HFFc6 (cell line): ENCODE measurements at places on chromosomes 11 and 22. TPM values are rescaled to one million over a fixed set of nuclear protein-coding genes. Genes with fewer than 3 reads are reported as not detected.

- DNase-seq = peak; percentile 3
Measured at GRCh38 chr11:83778596-83778995, 492.4 kb upstream of the CCDC90B start.

- DNase-seq = no peak
Measured at GRCh38 chr11:131649856-131650255, 279.4 kb downstream of the NTM start.

DNA sequence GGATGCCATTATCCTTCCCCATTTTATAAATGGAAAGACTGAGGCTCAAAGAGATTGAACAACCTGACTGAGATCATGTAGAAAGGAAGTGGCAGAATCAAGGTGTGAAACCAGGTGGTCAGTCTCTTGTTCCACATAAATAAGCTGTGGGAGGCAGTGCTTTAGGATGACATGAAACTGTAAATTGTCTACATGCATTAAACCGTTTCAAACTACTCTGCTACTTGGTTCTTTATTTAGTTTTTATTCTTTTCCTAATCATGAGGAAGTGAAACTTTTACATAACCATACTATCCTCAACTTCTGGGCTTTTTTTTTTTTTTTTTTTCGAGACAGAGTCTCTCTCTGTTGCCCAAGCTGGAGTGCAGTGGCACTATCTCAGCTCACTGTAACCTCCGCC, 34.9 kb downstream of the CADM1 start:
- DNase-seq = no peak

- peak; percentile 62 for DNase-seq
Measured at GRCh38 chr11:61891331-61892084, at the start of gene FADS3. Gene FADS3, minus strand, starts transcription at chr11:61891545. Its CDS starts 164 bp downstream, at chr11:61891381.

DNA sequence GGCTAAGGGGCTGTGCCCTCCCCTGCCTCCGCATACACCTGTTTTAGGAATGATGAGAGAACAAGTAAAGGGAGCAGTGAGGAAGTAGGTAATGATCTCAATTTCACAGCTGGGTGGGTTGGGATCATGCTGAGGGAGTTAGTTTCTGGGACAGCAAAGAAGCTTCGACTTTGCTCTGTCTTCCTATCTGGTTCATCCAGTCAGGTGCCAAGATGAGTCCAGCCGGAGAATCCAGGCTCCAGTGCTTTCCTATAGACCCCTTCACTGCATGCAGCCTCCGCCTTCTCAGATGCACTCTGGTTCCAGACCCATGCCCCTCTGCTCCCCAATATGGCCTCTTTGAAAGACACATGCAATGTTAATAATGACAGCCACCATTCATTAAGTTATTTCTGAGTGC, 119.1 kb upstream of the NCAM1 start:
- no peak for DNase-seq

Gene PKP3
- 2.3 to 2.9 TPM (median 2.4 TPM) in 3 replicates for total RNA-seq

Gene HEPN1
- not detected in 3 replicates for total RNA-seq
